ENCODE measurements at places on chromosomes 11 and 22.

DNA sequence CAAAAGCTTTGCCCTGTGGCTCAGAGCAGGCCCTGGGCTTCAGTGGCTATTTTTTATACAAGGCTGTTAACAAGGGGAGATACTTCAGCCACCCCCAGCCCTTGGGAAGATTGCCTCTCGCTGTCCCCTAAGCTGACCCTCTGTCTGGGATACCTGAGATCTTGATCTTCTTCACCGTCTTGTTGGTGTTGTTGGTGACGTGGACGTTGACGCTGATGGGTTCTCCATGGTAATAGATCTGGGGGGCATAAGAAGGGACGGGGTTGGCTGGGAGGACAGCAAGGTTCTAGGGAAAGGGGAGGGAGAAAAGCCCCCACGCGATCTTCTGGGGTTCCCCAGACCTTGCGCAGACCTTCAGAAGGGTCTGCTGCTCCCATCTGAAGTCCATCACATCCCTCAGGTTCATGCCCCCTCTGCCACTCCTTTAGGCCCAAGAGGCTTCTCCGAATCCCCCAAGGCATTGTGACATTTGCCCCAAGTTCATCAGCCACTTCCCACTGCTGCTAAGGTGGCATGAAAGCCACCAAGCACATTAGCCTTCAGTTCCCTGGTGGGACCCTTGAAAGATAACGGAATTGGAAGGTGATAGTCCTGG is 36.7 kb downstream of the TPBGL start:
- no peak for DNase-seq

DNA sequence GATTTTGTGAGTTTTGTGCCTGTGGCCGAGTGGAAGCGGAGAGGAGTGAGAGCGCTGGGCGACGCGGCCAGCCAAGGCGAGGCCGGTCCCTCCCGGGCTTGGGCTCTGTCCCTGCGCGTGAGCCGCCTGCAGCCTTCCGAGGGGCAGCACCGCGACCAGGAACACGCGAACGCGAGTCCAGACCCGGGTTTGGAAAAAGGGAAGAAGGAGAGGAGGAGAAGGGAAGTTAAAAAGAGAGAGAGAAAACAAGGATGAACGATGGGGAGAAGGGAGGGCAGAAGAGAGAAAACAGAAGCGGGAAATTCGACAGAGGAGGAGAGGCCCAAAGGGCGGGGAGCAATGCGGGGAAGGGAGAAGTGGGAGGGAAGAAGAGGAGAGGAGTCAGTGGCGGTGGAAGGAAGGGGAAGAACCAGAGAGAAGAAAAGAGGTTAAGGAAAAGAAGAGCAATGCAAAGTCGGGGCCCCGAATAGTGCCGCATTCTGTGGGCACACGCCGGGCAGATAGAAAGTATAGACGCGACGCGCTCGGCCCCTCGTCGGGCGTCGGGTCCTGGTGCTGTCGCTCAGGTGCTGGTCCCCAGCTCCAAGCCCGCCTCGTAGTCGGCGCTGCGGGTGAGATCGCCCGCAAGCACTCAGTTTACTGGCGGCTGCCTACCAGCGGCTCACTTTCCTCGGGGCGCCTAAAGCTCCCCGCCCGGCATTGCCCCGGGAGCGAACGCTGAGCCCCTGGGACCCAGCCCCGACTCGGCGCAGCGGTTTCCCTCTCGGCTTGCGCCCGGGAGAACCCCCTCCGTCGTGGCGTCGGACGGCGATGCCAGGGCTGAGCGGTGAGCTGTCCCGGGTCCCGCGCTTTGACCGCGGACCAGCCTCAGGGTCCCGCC is 2.8 kb upstream of the BARX2 start:
- DNase-seq = no peak

DNA sequence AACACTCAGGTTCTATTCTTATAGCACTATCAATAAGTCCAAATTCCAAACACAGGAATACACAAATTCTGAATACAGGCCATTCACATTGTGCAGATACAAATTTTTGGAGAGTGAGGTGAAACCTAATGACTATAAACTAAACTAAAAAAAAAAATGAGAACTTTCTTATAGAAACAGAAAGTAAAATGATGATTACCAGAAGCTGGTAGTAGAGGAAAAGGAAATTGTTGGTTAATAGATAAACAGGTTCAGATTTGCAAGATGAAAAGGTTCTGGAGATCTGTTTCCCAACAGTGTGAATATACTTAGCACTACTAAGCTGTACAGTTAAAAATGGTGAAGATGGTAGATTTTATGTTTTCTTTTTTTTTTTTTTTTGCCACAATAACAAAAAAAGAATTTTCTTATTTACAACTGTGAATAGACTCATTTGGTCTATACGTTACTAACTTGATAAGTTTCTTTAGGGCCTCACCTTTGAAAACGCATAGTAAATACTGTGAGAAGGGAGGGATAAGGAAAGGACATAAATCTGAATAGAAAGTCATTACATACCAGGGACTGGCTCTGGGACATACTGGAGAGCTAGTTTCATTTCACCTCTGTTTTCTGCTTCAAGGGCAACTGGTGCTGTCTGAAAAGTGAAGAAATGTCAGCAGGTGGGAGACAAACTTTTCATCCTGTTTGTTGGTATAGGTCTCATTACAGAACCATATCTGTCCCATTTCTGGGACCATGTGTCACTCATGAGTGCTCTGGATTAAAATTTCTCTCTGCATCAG is 14.2 kb upstream of the CCDC89 start:
- no peak for DNase-seq

DNA sequence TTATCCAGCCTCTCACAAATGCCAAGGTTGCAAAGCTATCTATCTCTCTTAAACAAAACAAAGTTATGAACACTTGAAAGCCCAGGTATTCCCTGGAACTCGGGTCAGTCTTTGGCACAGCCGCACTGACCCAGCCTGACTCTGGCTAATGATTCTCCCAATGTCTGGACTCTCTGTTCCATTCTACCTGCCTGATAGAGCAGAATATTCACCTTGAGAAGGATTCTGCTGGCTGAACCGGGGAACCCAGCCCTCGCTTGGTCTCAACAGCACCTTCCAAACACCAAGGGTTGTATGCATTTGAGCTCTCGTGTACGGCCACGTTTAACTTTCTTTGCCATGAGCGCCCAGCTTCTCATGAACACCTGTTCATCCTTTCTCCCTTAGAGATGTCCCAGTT is 116.8 kb downstream of the ZBTB16 start:
- DNase-seq = no peak

DNA sequence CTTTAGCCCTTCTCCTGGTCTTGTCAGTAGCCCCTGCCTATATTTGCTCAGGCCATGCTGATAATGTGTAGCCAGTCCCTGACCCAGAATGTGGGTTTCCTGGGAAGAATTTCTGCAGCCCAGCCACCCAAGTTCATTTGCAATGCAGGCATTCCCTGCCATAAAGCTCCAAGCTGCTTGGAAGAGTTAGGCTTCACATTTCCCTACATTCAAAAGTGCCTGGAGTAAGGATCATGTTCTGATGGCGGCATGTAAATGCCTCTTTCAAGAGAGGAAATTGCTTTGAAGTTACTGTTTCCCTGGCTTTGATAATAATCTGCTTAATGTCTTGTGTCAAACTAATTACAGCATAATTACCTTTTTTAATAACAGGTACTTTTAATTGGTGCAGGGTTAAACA is 266.1 kb downstream of the MIAT start:
- DNase-seq = no peak

DNA sequence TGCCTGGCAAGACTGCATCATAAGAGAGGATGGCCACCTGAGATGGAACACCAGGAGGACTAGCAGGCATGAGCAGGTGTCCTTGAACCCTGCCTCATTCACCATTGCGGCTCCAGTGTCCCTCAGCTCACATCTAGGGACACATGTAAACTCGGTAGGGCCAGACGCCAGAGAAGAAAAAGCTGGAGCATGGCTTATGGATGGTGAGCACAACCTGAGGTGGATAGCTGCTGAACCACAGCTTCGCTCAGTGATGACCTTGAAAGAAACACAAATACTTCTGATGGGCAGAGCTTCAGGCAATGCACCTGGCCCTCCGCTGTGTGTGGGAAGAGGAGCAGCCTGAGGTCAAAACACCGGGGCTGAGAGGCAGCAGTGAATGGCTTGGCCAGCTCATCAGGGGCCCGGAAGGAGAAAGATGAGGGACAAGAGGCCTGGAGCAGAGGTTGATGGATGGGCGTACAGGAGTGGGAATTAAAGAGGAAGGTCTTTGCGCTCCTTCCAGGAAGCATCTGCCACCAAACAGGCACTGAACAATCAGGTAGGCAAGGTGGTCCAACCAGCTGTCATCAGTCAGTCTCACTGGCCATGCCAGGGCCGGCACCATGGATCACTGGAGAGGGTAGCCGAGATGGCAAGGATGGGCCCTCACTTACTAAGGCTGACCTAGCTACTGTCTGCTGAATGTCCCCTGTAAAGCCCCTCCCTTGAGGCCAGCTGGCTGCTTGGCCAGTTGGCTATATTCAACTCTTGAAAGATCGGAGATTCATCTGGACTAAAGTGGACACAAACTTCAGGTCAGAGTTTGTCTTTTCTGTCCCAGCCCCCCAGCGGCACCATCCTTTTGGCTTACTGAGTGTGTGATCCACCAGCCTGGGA is 89.7 kb downstream of the MYEOV start:
- DNase-seq = no peak

DNA sequence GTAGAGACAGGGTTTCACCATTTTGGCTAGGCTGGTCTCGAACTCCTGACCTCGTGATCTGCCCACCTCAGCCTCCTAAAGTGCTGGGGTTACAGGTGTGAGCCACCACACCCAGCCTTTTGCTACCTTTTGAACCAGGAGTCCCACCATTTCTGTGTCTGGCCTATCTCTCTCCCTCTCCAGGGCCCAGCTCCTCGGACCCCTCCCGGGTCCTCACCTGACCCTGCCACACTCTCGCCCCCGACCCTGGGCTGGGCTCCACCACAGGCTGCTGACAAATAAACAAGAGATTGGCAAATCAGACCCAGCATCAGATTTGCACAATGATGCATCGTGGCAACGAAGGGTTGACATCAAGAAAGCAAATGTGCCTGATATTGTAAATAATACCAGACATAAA is 8.8 kb downstream of the KRTAP5-5 start:
- DNase-seq = no peak

DNA sequence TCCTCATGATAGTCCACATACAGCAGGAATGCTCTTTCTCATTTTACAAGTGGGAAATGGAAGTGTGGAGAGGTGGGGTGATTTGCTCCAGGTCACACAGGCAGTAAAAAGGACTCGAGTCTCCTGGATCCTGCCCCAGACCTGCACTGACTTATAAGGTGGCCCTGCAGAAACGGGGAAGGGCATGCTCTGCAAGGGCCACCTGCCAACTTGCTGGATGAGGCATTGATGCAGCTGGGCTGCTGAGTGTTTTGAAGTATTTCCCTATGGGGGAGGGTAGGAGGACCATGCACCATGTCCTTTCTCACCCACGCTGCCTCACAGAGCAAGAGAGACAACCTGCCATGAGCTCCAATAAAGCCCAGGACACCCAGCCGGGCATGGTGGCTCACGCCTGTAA is 36.9 kb downstream of the OR6Q1 start:
- no peak for DNase-seq

GRCh38 chr22:29382580-29383302 is 5.6 kb downstream of the AP1B1 start:
- DNase-seq = no peak

GRCh38 chr11:123258877-123259276 is 63.8 kb upstream of the CLMP start:
- DNase-seq = no peak

DNA sequence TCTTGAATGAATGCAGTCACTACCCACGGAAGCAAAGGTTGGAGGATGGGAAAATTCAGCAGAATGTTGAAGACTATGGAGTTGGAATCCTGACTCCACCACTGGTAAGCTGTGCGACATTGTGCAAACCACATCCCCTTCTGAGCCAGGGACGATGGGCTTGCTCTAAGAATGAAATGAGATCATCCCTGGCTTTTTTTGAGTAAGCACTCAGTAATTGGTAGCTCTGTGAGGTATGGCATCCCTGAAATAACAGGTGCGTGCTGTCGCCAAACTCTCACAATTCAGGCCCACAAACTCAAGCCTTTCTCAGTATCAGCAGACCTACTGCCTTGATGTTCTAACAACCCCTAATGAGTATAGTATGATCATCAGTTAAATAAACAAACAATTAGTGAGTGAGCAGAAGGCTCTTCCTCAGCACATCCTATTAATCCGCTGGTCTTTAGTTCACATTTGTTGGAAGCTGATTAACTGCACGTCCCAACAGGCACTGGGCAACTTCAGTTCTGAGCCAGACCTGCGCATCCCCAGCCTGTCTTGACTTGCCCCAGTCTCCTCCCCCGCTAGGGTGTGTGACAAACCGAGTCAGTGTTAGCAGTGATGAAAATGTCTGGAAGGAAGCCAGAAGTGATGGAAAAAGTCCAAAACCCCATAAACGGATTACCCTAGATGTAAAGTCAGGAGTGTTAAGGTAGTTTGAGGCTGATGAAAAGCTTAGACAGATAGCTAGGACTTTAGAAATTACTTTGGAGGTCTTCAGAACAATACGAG is 235.5 kb downstream of the GRIK4 start:
- DNase-seq = no peak

DNA sequence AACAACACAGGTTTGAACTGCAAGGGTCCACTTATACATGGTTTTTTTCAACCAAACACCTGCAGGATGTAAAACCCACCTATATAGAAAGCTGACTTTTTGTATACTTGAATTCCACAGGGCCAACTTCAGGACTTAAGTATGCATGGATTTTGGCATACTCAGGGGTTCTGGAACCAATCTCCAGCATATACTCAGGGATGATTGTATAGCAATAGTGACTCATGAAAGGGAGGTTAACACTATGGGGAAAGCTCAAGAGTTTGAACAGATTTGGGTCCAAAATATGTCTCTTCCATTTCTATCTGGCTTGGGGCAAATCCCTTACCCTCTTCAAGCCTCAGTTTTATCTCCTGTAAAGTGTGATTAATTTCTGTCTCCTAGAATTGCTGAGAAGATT is 94.9 kb downstream of the MICAL2 start:
- peak; percentile 83 for DNase-seq

- peak; percentile 75 for DNase-seq
Measured at GRCh38 chr11:65315204-65315865, 669 bp downstream of the CDC42EP2 start.

DNA sequence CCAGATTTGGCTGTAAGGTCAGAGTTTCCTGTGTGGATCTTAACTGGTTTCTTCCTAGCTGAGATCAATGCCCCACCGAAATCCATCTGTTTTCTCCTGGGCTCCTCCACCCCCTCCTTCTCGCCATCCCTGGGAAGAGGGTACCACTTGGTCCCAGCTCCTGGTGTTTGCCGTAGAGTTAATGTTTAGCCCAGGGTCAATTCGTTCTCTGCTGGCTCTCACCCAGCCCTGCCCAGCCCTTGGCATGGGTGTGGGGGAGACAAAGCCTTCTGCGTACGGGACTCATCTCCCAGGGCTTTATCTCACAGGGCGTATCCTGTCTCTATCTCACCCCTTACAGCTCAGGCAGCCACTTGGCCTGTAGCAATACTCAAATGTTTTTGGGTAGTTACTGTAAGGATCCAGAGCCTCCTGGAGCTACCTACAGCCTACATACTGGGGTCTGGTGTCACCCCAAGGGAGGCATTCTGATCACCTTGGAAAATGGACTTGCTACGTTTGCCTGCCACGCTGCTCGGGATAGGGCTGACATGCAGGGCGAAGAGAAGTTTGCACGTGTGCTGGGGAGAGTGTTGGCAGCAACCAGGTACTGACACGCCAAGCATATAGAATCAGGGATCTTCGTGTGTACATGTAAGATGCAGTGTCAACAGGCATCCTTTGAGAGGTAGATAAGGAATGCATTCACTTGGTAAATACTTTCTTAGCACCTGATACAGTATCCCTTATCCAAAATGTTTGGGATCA is 66.1 kb downstream of the SCN3B start:
- no peak for DNase-seq

All from fibroblast of skin of scalp (primary cell).